ENCODE measurements at places on chromosomes 13 and 19.

GRCh38 chr19:7658219-7658686, 10.6 kb upstream of the RETN start:
- DNase-seq = no peak

GRCh38 chr19:6273701-6274601, 5.8 kb downstream of the MLLT1 start:
- DNase-seq = peak; percentile 80

DNA sequence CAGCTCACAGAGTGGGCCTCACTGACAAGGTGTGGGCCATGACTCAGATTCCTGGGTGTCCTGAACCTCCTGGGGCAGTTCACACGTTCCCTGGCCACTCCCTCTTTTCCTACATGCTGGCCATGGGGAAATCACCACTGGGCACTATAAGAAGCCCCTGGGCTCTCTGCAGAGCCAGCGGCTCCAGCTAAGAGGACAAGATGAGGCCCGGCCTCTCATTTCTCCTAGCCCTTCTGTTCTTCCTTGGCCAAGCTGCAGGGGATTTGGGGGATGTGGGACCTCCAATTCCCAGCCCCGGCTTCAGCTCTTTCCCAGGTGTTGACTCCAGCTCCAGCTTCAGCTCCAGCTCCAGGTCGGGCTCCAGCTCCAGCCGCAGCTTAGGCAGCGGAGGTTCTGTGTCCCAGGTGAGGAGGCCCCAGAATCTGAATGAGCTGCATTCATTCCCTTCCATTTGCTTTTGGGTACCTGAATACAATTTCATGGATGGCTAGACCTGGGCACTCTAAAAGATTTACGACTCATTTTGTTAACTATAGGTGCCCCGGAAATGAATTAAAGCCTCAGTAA, at the start of gene OLFM4:
OLFM4 (plus strand) TSS at position 177 of the 567 bp plus-strand sequence; CDS start at position 201, 24 bp downstream.
- DNase-seq = no peak

DNA sequence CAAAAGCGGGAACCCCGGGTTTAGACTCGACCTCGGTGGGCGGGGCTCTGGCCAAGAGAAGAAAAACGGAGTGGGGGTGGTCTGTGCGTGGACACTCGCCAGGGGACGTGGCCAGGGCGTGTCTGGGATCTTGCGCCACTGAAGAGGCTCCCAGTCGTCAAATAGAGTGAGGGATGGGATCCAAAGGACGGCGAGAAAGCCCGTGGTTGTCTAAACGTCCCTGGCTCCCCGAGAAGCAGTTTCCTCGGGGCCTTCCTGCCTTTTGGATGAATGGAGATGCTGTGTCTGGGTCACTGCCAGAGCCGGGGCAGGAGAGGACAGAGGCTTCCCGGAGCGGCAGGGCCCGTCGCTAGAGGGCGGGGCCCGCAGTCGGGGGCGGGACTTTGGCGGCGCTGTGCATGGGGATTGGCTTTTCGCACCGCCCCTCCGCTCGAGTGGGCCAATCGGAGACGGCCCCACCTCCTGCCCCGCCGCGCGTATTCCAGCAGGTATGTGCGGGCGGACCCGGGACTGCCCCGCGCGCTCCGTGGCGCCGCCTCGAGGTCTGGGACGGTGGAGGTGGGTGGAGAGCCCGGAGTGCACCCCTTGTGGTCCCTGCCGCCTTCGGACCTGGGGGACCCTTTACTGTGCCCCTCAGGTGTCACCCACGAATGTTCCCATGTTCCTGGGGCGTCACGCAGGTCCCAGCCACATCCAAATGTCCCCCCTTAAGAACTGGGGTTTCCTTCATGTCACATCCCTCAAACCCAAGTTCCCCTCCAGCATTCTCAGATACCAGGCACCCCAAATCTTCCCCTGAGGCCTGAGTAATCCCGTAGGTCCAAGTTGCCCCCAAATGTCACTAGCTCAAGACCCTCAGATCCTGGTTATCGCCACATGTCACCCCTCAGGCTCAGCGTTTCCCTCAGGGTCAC, 38.3 kb downstream of the ZSWIM4 start:
- DNase-seq = peak; percentile 81

- DNase-seq = peak; percentile 5
These were observed 1651.9 kb upstream of the MIR17HG start for GRCh38 chr13:89695343-89696257.

GRCh38 chr13:104694397-104694796, 1628.2 kb upstream of the SLC10A2 start:
- no peak for DNase-seq

GRCh38 chr13:79658333-79658975, 177.5 kb downstream of the NDFIP2 start:
- no peak for DNase-seq

GRCh38 chr19:41783612-41784011, 12.8 kb upstream of the CEACAM3 start:
- no peak for DNase-seq

DNA sequence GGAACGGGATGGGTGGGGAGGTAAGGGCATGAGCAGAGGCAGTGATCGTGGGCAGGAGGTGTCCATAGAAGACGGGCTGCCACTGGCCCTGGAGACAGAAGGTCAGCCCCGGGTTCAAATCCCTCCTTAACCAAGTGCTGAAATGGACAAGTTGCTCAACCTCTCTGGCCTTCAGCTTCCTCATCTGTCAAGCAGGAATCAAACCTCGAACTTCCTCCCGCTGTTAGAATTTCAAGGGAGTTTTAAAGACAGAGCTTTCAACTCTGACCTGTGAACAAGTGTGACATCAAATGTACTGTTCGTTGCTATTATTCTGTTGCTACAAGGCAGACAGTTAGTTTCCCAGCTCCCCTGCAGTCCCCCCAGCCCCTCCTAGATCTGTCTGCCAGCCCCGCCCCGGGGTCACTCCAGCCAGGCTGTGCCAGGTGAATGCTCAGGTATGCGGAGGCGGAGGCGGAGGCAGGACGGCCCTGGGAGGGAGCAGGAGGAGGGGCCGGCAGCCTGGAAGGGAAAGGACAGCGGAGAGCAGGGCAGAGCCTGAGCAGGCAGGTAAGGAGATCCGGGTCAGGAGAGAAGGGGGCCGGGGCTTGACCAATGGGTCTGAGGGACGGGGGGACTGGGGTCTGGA, at the start of gene EPS8L1:
EPS8L1 (plus strand) TSS at position 499 of the 628 bp plus-strand sequence. CDS start 576 bp downstream, outside the sequence.
- no peak for DNase-seq

- DNase-seq = no peak
These were observed 24.1 kb downstream of the MICU2 start for GRCh38 chr13:21579754-21580316.

DNA sequence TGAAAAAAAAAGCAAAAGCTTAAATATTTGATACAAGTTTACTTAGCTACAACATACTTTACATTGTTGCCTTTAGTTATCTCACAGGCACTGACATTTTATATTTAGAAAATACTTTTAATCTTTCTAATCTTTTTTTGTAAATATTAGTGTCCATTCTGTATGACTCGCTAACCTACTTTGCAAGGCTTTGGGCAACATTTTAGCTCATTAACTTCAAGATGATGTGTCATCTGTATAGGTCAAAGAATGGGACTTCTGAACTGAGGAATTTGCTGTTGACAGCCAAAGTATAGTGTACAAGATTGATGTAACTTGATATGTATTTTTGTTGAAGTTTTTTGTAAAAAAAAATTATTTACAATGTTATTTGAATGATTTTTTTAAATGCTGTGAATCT, 2.7 kb upstream of the C1QTNF9 start:
- peak; percentile 5 for DNase-seq

- DNase-seq = no peak
These were observed 3.3 kb downstream of the SWSAP1 start for GRCh38 chr19:11377756-11378155.

- DNase-seq = no peak
These were observed 128.2 kb downstream of the TBC1D4 start for GRCh38 chr13:75353781-75354193.

DNA sequence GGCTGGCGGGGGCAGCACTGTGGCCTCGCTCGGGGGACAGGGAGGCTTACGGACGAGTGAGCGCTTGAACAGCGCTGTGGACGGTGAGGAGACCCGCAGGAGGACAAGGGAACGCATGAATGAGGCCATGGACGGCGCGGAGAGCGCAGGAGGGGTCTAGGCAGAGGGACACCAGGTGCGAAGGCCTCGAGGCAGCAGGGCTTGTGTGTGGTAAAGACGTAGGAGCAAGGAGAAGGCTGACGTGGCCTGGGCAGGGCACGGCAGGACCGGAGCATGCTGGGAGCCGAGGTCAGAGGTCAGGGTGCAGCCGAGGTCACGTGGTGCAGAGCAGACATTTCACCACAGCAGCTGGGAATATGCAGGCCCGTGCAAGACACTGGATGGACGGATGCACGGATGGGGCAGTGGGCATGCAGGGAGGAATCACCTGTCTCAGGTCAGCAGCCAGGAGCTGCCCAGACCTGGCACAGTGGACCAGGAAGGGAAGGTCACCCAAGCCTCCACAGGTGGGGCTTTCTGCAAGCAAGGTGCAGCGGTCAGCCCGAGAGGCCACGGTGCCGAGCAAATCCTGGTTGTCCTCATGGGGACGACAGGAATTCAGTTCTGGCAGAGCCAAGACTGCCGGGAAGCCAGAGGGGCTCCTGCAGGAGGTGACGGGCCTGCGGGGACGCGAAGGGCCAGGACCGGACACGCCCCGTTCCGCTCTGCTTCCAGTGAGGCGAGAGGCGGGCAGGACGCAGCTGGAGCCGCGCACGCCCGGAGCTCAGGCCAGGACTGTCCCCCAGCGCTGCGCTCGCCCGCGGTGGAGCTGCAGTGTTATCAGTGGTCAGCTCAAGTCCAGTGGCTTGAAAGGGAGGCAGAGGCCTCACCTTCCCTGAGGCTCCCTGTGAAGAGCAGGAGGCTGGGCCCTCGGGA, 72.2 kb downstream of the RASA3 start:
- no peak for DNase-seq

DNA sequence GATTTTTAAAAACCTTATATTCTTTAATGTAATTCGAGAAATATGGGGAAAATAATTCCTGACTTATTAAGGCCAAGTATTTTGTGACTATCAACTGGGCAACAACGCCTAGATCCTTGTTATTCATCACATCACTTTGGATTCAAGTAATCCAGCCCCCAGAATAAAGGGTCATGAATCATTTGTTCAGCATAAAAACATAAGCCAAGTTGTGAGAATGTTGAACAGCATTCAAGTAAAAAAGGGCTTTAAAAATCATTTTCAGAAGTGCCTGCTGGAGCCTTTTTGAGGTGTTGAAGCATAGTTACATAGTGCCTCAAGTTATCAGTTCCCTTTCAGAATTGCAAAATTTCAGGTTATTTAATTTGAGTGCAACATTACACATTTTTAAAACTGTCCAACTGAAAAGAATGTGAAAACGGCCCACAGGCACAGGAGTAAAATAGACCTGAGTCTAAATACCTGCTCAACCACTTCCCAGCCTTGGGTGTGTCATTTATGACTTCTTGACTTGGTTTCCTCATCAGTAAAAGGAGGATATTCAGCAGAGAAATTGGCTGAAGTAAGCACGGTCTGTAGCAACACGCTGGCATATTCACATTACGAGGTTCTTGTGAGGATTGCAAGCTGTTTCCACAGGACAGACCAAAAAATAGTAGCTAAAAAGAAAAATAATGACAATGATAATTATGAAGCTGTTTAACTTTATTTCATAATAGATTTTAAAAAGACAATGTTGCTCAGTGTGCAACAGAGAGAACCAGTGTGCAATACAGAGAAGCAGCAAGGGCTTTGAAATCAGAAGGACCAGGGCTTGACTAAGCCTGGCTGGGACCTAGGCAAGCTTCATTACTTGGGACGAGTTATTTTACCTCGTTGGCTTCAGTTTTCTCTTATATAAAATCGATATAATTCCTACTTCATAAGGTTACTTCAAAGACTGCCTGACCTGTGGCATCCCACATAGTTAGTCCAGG, 56.6 kb downstream of the MBNL2 start:
- no peak for DNase-seq

DNA sequence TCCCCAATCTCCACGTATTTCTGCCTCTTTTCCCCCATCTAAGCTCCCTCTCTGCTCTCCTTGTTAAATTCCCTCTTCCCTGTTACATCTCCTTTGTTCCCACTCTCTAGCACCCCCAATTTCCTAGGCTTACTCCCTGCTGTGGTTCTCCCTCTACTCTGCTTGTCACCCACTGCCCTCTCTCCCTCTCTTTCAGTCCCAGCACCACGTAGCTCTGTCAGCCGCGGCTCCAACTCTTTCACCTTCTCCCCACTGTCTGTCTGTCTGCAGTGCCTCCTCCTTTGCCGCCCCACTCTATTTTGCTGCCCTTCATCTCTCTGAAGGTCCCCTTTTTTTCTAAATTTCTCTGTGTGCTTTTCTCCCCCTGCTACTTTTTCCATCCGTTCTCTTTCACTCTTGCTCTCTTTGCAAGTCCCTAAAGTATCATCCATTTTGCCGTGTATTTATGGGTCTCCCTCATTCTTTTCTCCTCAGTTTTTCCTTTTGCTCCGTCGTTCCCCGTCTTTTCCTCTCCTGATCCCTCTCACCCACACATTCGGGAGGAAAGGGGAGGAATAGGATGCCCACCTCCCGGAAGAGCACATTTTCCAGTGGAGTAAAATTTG, 937 bp downstream of the ZNF841 start:
- no peak for DNase-seq

GRCh38 chr19:44313231-44313630, 8.4 kb upstream of the ZNF235 start:
- DNase-seq = no peak

DNA sequence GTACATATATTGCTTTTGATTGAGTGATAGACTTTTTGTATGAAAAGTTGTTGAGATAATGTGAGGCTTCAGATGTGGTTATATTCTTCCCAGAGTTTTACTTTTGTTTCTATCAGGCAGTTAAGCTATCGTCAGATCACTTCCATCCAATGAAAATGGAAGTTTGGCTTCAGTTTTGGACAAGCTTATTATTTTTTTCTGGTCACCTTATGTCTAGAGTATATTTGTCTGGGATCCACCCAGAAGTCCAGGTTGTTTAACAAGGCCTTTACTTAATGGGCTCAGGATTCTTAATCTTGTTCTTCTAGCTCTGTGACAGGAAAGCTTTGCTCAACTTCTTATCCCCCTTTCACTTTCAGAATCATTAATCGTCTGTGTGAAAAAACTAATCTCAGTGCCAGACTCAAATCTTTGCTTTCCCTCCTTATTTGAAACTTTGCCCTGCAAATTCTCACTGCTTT, 150.9 kb downstream of the PDS5B start:
- no peak for DNase-seq

GRCh38 chr19:34274827-34275625, 20.7 kb downstream of the GARRE1 start:
- peak; percentile 45 for DNase-seq

DNA sequence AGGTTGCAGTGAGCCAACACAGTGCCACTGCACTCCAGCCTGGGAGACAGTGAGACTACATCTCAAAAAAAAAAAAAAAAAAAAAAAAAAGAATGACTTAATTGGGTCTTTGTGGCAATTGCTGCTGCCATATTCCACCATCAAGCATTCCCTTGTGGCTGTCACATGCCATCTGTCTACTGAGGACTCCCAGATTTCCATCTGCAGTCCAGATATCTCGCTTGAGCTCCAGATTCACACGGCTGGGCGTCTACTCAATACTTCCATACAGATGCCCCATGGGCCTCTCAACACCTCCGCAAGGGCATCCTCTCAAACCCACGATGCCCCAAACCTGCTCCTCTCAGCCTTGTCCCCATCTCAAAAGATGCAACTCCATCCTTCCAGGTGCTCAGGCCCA, 12.9 kb downstream of the TMEM143 start:
- no peak for DNase-seq

DNA sequence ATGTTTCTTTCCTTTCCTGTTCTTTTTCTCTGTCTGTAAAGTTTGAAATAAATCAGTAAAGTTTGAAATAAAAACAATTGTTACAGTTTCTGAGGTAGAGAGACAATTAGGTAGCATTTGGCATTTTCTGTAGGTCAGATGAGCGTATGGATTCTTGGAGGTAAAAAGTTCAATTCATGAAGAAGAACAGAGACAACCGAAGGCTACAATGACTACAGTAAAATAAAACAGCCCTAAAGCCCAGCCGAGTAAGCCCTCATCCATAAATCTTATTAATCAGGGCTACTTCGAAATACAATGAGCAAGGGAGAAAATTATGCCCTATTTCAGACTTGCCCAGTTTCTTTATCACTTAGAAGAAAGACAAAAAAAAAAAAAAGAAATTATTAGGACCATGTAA, 941.9 kb upstream of the SLC10A2 start:
- DNase-seq = no peak
